Stimulated activated CD4-positive, alpha-beta T cell treated with anti-CD3 and anti-CD28 coated beads, Interleukin-1b, Interleukin-23, amount 100 ng/mL, for 4 hours (primary cell): ENCODE measurements at places on chromosomes 2 and 18.

GRCh38 chr2:83191316-83191715, 1267.8 kb downstream of the SUCLG1 start:
- no peak for DNase-seq

GRCh38 chr18:21242780-21243401, 859 bp downstream of the GREB1L start:
- no peak for DNase-seq

GRCh38 chr2:26619521-26619951, 21.6 kb downstream of the CIB4 start:
- no peak for DNase-seq

DNA sequence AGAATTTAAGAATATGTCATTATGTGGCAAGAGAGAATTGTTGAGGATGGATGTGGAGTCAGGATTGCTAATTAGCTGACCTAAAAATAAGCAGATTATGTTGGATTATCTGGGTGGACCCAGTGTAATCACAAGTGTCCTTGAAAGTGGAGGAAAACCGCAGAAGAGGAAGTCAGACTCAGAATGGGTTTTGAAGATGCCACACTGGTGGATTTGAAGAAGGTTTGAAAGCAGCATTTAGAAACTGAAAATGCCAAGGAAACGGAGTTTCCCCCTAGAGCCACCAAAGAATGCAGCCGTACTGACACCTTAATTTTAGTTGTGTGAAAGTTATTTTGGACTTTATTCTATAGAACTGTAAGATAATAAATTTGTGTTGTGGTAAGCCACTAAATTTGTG, 41.6 kb upstream of the DPP10 start:
- no peak for DNase-seq

- no peak for DNase-seq
Observed at GRCh38 chr18:52280702-52281101, 59.3 kb upstream of the DCC start.

DNA sequence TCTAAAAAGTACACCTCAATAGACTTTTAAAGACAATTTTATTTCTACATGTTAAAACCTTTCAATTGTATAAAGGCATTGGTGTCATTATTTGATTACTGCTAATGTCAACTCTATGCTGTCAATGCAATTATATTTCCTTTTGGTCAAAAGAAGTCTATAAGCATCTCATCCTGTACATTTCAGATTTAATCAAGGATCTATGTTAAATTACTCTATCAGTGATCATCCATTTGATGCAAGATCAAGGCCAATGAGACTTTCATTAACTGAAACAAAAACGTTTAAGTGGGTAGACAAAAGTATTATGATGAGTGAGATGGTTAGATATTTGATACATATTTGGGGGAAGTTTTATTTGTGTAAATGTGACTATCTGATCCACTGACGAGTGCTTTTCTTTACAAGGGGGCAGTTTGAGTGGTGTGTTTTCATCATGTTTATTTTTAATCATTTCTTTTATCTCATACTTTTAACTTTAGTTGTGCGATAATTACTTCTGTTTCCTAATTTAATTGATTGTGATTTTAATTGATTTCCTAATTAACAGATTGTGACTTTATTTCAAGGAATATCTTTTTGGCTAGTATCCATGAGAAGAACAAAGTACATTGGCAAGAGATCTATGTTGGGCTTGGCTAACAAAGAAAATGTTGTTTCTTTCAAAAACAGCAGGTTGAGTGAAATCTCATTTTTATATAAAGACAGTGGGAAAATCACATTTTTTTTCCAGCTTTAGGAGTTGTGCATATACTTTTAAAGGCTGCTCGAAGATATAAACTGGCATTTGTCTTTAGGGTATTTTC, 1.1 kb downstream of the ARHGAP28 start:
- no peak for DNase-seq

DNA sequence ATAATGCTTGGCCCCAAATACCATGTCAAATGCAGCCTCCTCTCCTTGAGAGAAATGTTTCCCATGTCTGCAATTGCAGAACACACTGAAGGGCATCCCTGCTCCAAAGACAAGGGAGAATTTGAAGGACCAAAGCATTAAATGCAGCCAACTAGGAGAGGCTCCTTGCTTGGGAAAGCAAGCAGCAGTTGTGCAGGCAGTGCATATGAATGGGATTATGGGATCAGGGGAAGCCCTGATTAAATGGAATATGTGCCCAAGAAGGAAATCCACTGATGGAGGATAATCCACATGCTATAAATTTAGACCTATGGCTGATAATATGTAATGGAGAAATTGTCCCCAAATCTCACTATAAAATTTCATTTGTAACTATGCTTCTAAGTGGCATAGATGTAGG, 116.1 kb downstream of the NCKAP5 start:
- DNase-seq = no peak

GRCh38 chr2:15616850-15617777, 25.4 kb downstream of the DDX1 start:
- DNase-seq = no peak
